ENCODE measurements at places on chromosomes 12 and 14. TPM values are rescaled to one million over a fixed set of nuclear protein-coding genes. Genes with fewer than 3 reads are reported as not detected.

The CLSTN3 gene
- 14.4 TPM for total RNA-seq

GRCh38 chr12:105352940-105353635 is 22.6 kb downstream of the C12orf75 start:
- no peak for DNase-seq

The RD3L gene
- total RNA-seq = not detected

The NTS gene
- total RNA-seq = not detected

The PMEL gene
- total RNA-seq = 2.4 TPM

- no peak for DNase-seq
Observed at GRCh38 chr14:77140359-77141213, 1.0 kb downstream of the ZDHHC22 start.

DNA sequence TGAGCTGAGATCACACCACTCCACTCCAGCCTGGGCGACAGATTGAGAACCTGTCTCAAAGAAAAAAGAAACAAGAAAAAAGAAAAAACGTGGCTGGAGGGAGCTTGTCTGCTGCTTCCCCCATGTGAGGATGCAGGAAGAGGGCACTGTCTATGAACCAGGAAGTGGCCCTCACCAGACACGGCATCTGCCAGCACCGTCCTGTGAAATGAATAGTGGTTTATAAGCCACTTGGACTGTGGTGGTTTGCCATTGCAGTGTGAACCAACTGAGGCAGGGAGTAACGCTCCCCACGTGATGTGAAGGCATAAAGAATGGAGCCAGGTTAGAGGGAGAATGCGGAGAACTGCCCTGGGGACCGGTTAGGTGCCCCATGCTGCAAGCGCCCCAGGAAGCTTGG is 4.5 kb upstream of the BRF1 start:
- DNase-seq = no peak

- DNase-seq = no peak
Observed at GRCh38 chr12:61854902-61855301, 405.3 kb upstream of the USP15 start.

- no peak for DNase-seq
Observed at GRCh38 chr12:46535907-46536306, 163.3 kb upstream of the SLC38A2 start.

- DNase-seq = no peak
Observed at GRCh38 chr12:75792687-75793086, 238.9 kb downstream of the PHLDA1 start.

GRCh38 chr14:90511795-90512328 is 115.0 kb downstream of the CALM1 start:
- no peak for DNase-seq

The KRT80 gene
- total RNA-seq = 5.0 TPM

Data from pancreas (tissue), 10 donors.